ENCODE measurements at places on chromosomes 5 and 9.
A peak's percentile ranks its signal among the peaks of the same experiment; 100 is the strongest.

- DNase-seq, result peak; percentile 19
Observed at GRCh38 chr9:7592321-7593316, 207.0 kb downstream of the DMAC1 start.

GRCh38 chr9:105218673-105219072 is 25.8 kb upstream of the SLC44A1 start:
- no peak for DNase-seq

- DNase-seq, result peak; percentile 21
Observed at GRCh38 chr5:122775550-122776542, 966 bp downstream of the SNX2 start.

DNA sequence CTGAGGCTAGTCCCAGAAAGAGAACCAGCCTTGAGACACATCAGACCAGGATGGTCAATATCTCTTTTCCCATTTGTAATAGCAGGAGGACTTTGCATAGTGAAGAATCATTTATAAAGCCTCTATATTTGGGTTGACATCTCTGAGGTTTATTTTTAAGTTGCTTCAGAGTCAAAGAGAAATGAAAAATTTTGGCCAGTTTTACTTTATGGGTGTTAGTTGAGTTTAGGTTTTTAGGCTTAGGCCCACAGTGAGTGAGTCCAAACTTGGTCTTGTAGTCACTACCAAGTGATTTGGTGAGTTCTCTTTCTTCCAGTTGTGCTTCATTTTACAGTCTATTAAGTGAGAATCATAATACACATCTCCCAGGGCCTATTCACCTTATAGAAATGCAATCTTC is 5.3 kb upstream of the MEF2C start:
- no peak for DNase-seq

DNA sequence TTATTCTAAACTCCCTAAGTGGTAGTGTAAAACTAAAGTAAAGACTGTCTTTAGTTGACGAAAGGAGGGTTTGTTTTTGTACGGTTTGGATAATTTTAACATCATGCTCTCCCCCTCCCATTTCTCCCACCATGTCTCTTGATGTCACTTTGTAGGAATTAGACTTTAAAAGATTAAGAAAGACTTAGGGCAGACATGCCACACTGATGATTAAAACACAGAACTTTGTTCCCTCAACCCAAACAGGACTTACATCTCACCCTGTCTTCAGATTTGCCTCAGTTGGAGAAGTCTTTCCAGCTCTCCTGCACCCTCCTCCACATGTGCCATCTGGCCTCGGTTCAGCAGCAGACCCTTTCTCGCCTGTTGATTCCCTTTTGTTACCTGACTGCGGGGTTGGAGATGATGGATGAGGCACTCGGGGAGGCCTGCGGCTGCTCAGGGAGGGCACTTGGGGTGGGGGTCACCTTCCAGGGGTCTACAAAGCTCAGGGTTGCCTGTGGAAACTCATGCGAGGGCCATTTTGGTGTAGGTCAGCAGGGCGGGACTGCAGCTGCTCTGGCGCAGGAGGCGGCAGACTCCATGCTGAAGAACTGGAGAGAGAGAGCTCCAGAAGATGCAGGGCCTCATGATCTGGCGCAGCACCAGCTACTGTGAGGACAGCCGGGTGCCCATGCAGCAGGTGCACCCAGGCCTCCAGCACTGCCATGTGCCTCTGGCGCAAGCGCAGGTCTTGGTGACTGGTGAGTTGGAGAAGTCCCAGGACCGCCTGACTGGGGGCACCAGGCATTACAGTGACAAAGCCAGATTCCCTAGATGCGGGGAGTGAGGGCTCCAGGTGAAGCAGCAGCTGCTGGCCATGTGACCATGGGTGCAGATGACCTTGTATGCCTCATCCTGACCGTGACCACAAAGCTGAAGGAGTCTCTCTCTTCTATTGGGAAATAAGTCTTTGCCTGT is 24.5 kb upstream of the EXOC3 start:
- no peak for DNase-seq

DNA sequence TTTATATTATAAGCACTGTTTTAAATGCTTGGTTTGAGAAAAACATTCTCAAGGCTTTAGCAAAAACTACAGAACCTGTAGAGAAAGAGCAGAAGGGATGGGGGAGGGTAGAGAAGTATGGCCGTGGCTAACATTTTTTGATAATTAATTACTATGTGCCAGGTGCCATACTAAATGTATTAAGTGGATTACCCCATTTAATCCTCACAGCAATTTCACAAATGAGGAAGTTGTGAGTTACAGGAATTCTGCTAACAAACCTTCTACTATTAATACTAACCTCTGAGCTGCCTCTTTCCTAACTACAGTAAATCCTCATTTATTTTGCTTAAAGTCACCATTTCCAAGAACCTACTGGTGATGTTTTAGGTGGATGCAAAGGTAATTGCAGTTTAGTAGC is 157.9 kb downstream of the RNF180 start:
- DNase-seq, result no peak

GRCh38 chr9:91848146-91848545 is 101.9 kb downstream of the ROR2 start:
- no peak for DNase-seq

GRCh38 chr9:131253891-131254491 is 22.3 kb downstream of the FAM78A start:
- DNase-seq, result peak; percentile 88

GRCh38 chr5:177529247-177530203 is 12.8 kb upstream of the DDX41 start:
- DNase-seq, result no peak

GRCh38 chr5:148732692-148733091 is 78.4 kb upstream of the HTR4 start:
- no peak for DNase-seq

DNA sequence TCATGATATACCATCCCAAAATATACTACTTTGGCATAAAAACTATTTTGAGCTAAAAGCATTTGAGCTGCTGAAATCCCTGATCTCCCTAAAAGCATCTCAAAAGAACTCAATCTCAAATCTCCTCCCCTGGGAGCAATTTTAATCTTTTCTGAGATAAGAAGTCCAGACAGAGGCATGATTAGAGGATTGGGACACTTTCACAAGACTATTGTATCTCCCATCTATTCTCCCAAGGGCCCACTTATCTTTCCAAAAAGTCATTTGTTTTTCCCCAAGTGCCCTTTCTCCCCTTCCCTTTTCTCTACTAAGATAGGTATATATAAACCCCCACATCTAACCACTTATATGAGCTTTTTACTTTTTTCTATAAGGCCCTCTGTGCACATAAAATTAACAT is 79.7 kb downstream of the ALDH7A1 start:
- peak; percentile 21 for DNase-seq

- peak; percentile 83 for DNase-seq
Observed at GRCh38 chr5:159773062-159773924, 143.0 kb upstream of the ADRA1B start.

DNA sequence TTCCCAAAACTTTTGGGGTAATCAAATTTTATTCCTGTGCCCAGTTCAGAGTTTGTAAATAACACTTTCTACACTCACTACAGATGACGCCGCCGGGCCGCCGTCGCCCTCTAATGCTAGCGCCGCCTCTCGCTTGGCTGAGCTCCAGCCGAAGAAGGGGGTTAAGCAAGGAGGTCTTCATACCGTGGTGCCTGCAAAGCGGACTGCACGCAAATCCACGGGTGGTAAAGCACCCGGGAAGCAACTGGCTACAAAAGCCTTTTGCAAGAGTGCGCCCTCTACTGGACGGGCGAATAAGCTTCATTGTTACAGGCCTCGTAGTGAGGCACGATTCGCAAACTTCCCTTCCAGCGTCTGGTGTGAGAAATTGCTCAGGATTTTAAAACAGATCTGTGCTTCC is 280.4 kb downstream of the MEF2C start:
- no peak for DNase-seq

DNA sequence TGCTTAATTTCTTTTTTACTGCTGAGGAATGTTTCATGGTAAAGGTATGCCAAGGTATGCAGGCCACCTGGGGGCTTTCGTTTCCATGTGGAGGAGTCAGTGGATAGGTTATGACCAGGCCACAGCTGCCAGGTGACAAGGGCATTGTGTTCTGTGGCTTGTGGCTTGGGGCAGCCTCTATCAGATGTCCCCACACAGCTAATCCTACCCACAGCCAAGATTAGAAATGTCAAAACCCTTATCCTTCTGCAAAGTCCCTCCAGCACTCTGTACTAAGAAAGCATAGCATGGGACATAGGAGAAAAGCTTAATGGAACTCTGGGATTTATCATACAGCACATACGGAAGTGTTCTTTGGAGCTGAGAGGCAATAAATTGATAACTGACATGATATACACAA is 171.2 kb upstream of the S1PR3 start:
- no peak for DNase-seq

DNA sequence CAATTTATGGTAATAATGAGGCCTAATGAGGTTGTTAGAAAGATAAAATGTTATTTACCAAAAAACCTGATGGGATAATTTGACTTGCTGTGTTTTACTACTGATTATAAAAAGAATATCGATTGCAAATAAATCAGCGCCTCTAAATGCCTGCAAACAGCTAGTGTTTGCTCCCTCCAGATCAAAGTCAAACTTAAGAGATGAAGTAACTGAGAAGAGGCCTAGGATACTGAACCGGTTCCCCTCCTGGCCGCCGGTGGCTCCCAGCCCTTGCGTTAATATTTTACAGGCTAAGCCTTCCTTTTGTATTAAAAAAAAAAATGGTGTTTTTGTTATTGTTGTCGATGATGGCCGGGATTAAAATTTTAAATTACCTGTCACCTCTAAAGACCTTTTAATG is 2.6 kb downstream of the IRX1 start:
- no peak for DNase-seq

DNA sequence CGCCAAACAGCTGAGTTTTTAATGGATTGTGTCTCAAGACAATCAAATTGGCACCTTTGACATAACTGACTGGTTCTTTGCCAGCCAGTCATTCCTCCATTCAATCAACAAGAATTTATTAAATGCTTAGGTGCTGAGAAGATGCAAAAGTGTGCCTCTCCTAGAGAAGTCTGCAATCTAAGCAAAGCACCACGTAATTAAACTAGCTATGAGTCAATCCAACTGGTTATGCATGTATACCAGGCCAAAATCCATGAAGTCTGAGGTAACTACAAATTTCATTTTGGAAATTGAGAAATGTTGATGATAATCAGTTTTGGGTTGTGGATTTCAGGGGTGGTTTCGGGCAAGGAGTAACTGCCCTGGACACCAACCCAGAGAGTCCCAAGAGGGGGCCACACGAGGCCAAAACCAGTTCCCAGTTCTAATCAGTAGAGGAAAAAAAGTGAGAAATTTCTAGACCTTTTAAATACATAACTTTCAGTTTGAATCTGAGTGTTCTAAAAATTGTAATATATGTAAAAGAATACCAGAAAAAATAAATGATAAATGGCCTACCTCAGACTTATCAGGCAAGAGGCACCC is 92.6 kb downstream of the EFNA5 start:
- no peak for DNase-seq

- peak; percentile 42 for DNase-seq
Observed at GRCh38 chr5:964821-965220, 43.8 kb upstream of the NKD2 start.

DNA sequence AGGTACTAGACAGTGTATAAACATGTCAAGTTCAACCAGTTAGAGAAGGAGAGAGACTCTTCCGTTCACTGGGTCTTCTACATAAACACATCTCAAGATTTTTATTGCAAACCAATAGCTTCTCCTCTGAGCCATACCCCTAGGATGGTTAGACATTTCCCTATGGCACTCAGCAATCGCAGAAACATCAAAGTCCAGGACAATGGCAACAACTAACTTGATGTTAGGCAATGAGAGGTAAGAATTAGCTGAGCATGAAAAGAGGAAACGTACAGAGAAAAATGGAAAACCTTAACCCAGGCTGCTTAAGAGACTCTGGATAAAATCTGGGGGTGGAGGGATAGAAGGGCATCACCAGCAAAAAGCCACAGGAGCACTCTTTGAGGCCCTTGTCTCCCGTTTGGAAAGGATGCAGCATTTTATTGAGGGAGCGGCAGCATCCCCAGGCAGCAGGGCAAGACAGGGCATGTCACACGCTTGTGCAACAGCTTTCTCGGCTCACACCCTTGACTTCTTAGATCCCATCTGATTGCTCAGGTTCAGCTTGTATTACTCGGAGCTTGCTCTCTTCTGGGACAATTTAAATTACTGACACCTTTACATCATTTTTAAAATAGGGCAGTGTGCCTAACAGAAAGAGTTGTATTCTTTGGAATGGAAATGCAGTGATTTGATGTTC is 8.6 kb upstream of the PSAT1 start:
- no peak for DNase-seq

DNA sequence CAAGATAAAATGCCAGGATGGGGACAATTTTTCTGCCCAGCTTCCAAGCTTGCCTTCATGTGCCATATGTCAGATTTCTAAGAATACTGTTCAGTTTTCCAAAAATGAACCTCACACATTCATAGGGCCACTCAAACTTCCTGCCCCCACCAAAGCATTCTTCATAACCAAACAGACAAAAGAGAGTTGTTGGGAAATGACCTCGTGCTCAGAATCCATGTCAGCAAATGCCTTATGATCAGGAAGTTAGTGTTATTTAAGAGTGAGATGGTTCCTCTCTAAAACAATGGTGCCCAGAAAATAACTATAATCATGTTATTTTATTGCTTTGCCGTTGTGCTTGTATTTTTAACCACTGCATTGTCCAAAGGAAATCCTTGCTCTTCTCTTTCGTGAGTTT is 208.2 kb downstream of the ZNF608 start:
- DNase-seq, result no peak

DNA sequence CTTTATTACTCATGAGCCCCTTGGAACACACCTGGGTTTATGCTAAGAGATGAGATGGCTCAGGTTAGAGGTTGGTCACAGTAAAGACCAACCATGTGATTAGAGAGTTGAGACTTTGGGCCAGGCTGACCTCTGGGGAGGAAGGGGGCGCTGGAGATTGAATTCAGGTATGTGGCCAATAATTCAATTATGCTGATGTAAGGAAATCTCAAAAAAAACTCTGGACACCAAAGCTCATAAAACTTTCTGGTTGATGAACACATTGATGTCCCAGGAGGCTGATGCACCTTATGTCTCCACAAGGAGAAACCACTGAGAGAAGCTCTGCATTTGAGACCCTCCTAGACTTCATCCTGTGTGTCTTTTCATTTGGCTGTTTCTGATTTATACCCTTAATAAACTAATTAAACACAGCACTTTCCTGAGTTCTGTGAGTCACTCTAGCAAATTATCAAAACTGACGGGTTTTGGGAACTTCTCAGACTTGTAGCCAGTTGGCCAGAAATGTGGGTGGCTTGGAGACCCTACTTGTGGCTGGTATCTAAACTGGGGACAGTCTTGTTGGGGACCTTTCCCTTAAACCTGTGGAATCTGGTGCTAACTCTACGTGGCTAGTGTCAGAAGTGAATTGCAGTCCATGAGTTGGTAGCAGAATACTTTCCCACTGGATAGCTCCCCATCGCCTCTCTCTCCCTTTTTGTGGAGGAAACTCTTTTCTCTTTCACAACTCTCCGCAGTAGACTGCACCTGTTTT is 7.5 kb upstream of the CCL27 start:
- DNase-seq, result no peak

GRCh38 chr5:149596712-149597111 is 15.4 kb downstream of the ARHGEF37 start:
- DNase-seq, result no peak

- DNase-seq, result no peak
Observed at GRCh38 chr5:129341306-129341705, 118.8 kb upstream of the ADAMTS19 start.

GRCh38 chr5:116084287-116084691 is 536 bp upstream of the COMMD10 start:
- DNase-seq, result peak; percentile 49
